ENCODE measurements at places on chromosomes 7 and 10.

- no peak for DNase-seq
Measured at GRCh38 chr7:44824894-44825526, 22.9 kb downstream of the H2AZ2 start.

- no peak for DNase-seq
Measured at GRCh38 chr10:62617652-62618051, 186.9 kb upstream of the ADO start.

DNA sequence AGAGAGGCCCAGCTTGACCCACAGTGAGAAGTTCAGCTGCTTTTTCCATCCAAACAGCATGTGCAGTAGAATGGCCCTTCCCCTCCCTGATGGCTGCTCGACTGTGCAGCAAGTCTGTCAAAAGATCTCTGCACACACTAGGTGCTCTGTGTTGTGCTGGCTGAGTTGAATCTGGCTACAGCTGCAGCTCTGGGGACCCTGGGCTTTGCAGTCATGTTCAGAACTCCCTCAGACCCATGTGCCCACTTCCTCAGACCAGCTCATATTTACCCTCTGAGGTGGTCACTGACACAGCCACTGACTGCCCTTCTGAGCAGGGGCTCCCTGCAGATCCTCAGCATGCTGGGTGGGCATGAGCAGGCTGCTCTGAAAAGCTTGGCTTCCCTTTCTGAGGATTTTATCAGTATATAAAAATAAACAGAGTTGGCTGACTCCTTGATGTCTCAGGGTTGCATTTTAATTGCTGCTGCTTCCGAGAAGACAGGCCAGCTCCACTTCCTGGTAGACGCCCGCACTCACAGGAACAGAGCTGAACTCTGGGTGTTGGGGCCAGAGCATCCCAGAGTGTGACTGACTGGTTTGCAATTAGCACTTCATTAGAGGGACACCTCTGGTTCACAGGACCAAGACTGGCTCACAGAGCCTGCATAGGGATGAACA lies 507.9 kb downstream of the RPS24 start:
- no peak for DNase-seq

DNA sequence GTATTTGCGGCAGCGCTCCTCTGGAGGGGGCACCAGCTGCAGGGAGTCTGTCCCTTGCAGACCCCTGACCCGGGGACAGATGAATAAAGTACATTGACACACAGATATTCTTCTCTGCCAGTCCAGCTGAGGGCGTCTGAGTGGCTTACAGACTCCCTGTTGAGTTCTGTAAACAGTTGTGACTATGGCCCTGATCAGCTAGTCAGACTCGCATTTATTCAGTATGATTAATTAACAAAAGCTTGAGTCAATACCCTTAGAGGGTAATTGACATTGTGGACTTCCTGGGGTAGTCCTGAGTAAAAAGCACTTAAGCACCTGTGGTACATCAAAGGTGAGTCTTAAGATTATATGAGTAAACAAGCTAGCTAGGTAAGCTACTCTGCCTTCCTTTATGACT lies 21.0 kb downstream of the ANKRD30A start:
- no peak for DNase-seq

DNA sequence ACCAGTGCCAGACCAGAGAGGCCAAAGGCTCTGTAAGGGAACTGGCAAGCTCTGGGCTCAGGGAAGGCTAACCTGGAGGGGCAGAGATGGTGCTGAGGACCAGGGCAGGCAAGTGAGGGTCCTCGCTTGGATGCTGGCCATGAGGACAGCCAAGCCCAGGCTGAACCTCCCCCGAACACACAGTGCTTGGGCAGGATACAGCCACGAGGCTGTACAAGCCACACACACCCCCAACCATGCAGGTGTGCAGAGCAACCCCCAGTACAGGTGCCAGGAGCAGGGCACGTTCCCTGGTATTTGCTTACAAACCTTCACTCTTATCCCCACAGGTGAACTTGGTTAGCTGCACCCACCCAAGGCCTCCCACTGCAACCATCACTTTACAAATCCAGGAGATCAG lies 185.7 kb downstream of the GRID1 start:
- DNase-seq = no peak

- no peak for DNase-seq
Measured at GRCh38 chr7:138521837-138522461, 61.9 kb downstream of the TRIM24 start.

GRCh38 chr10:118501637-118502440 lies 93.6 kb downstream of the PRLHR start:
- no peak for DNase-seq
